ENCODE measurements at places on chromosomes 3 and 15.

DNA sequence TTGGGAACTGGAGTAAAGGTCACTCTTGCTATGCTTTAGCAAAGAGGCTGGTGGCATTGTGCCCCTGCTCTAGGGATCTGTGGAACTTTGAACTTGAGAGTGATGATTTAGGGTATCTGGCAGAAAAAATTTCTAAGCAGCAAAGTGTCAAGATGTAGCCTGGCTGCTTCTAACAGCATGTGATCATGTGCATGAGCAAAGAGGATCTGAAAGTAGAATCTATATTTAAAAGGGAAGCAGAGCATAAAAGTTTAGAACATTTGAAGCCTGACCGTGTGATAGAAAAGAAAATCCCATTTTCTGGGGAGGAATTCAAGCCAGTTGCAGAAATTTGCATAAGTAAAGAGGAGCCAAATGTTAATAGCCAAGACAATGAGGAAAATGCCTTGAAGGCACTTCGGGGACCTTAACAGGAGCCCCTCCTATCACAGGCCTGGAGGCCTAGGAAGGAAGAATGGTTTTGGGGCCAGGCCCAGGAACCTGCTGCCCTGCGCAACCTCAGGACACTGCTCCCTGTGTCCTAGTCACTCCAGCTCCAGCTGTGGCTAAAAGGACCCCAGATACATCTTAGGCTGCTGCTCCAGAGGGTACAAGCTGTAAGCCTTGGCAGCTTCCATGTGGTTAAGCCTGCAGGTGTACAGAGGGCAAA is 212.2 kb upstream of the LINGO1 start:
- DNase-seq = no peak

GRCh38 chr15:62912808-62913207 is 129.7 kb upstream of the TPM1 start:
- no peak for DNase-seq

DNA sequence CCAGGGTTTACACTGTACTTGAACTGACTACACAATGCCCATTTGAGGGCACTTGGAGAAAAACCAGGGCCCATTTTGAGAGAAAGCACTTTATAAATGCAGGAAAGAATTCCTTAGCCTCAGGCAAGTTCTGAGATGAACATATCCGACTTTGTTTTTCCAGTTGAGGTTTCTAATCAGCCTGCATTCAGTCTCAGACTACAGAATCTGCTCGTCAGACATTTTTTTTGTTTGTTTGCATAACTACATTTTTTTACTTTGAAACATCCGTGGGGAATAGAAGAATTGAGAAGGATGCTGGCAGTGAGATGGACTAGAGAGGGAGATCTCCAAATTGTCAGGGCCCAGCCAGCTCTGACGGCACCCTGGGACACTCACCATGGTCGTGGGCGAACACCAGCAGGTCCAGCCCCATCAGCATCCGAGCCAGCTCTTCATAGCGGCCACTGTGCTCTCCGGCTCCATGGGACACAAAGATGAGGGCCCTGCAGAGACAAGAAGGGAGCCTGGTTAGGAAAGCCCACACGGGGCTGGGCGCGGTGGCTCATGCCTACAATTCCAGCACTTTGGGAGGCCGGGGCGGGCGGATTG is 40.8 kb downstream of the MGLL start:
- no peak for DNase-seq

- no peak for DNase-seq
Observed at GRCh38 chr3:464255-464654, 267.7 kb downstream of the CHL1 start.

DNA sequence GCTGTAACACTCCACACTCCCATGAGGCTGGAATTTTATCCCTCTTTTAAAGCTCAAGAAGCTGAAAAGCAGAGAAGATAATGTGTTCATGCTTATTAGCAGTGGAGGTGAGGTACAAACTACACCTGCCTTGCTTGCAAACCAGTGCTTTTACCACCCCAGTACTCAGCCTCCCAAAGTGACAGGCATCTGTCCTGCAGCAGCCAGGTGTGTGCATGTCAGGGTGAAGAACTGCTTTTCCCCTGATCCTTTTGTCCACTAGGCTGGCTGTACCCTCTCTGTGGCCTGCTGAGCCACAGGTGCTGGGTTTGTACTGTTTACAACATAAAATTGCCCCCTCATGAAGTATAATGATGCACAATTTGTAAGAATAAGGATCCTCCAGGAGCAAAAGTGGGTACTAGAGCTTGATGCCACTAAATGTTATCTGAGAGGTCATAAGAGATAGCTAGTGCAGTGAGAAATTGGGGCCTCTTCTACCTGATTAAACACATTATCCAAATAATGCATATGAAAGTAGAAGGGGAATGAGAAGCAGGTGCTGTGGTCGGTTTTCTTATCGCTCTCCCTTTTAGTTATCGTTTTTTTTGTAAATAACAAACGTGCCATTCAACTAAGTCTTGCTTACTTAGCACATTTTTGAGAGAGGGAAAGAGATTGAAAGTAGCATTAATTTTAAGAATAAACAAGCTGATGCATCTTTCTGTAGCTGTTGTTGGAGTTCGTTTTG is 39.2 kb upstream of the GADL1 start:
- DNase-seq = no peak

Data from cerebellar nuclear complex (tissue), 1 donor.